IMR-90 (cell line): ENCODE measurements at places on chromosomes 7 and 10. TPM values are rescaled to one million over a fixed set of nuclear protein-coding genes. Genes with fewer than 3 reads are reported as not detected.

GRCh38 chr10:113732966-113733365 lies 18.5 kb upstream of the PLEKHS1 start:
- no peak for DNase-seq

DNA sequence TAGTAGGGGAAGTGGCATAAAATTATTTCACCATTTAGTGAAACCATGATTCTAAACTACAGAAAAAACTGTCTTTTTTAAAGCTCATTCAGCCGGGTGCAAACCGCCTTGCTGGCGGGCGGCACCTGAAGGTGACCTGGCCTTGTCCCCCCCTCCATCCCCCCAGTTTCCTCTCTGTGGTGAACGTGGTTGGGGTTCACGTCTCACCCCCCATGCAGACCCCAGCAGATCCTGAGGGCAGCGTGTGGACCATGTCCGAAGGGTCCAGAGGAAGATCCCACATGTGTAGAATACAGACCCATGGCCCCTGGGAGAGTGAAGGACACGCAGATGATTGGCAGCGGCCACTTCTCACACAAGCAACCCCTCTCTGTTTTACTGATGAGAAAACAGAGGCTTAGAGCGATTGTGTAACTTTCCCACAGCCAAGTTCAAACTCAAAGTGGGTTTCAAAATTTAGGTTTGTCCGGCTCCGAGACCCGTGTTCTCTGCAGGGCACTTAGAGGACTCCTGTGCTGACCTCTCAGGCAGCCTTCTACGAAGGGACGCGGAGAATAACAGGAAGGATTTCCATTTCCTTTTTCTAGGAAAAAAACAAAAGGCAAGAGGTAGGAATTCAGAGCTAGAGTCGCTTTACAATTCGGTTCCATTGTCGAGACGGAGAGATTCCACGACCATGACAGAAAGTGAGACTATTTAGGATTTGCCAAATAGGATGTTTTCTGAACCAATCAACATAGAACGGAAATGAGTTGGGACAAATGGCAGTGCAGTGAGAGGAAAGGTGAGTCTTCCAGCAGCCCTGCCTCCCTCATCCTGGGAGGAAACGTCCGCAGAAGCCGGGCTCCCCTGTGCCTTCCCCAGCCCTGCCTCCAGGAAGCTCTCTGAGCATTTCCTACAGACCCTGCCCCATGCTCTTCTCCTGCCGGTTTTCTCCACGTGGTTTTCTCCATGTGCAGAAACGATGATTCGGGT lies 67.6 kb upstream of the PITRM1 start:
- DNase-seq: no peak

DNA sequence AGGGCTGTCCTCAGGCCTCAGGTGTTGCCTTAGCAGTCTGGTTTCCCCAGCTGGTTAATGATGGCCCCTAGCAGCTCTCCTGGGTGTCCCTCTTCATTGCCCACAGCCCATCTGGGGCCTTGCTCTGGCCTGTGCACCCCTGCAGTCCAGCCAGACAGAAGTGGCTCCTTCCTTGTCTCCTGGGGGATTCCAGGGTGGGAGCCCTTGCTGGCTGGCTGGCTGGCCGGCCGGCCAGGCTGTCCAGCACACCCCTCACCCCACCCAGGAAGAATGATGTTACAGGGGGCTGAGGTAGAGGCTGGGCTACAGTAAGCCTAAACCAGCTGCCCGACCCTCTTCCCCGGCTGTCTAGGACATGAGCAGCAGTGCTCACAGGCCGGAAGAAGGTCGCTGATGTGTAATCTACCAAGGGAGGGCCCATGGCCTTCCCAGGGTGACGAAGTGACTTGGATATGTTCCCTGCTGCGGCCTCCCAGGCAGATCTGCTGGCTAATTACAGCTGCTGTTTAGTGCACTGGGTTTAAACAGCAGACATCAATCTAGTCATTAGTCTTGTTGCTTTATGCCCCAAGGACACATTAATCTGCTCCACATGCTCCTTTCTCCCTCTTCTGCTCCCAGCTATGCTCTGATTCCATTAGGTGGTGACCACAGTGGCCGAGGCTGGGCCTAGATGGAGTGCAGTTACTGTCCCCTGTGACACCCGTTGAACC lies 53.8 kb upstream of the LRRC4 start:
- DNase-seq: peak; percentile 77

GRCh38 chr10:91422915-91423314 lies 12.8 kb downstream of the HECTD2 start:
- DNase-seq: no peak

- peak; percentile 71 for DNase-seq
These were observed 5.8 kb downstream of the COMTD1 start for GRCh38 chr10:75229971-75230370.

- no peak for DNase-seq
These were observed 6.1 kb downstream of the EPHB6 start for GRCh38 chr7:142860968-142861367.

DNA sequence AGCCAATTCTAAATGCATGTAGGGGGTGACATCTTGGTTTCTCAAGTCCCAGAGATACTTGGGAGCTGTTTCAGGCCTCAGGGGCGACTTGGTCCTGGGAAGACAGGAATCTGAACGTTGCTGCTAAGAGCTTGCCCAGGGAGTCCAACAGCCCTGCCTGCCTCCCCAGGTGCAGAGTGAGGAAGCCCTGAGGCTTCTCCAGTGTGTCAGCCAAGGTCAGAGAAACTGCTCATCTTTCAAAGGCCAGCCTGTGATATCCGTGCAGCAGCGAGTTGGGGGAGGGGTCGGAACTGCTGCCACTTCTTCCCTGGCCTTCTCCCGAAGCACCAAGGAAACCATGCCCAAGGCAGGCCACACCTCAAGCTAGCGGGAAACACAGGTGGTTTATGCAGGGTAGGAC lies 9.7 kb downstream of the GDF2 start:
- no peak for DNase-seq

- DNase-seq: no peak
These were observed 531.3 kb downstream of the ATRNL1 start for GRCh38 chr10:115624448-115624847.

DNA sequence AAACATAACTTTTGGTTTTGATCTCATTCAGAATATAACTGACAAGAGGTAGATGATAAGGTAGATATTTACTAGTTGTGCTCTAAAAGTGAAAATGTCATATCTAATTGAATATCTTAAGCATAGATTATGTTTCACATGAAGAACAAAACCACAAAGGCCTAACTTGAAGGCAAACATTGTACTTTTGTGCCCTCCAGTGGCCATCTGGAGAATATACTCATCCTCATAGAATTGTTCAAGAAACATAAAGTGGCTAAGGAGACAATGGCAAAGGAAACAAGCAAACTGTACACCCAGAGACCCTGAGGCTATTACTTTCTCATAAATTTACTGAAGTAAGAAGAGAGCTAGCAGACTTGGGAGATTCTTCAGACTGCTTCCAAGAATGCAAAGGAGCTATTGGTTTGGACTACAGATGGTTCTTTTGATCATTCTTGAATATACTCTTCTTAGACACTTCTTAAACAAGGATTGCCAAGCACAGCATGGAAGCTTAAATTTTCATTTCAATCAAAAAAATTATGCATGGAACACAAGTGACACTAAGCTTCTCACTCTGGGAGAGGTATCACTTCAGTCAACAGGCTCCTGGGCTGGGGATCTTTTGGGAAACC lies 98.2 kb upstream of the DKK1 start:
- DNase-seq: peak; percentile 81

DNA sequence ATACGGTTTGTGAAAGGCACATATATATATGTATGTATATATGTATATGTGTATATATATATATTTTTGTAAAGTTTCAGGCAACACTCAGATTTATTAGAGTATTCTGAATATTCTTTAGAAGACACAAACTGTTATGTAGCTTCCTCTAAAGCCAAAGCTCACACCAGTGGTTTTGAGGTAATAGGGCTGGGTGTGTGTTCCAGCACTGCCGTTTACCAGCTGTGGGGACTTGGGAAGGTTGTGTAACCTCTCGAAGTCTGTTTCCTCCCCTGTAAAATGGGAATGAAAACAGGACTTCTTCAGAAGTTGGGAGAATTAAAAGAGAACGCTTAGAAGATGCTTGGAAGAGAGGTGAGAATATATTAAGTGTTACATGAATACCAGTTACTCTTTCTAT lies 94.8 kb downstream of the PRPF18 start:
- DNase-seq: no peak

DNA sequence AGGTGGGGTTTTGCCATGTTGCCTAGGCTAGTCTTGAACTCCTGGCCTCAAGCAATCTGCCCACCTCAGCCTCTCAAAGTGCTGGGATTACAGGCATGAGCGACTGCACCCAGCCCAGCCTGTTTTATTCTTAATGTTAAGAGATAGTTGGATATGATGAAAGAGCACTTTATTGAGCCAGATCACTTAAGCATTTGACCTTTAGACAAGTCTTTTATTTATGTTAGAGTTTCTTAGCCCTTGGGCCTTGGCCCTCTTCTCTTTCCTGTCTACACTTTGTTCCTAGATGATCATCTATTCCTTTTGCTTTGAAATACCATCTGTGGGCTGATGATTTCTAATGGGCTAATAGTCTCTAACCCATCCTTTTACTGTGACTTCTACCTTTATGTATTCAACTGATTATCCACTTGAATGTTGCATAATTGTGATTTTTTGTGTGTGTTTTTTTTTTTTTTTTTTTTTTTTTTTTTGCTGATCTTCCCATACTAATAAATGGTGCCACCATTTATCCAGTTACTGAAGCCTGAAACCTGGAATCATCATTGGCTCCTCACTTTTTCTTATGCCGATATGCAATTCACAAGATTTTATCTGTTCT lies 34.8 kb downstream of the BTRC start:
- no peak for DNase-seq

DNA sequence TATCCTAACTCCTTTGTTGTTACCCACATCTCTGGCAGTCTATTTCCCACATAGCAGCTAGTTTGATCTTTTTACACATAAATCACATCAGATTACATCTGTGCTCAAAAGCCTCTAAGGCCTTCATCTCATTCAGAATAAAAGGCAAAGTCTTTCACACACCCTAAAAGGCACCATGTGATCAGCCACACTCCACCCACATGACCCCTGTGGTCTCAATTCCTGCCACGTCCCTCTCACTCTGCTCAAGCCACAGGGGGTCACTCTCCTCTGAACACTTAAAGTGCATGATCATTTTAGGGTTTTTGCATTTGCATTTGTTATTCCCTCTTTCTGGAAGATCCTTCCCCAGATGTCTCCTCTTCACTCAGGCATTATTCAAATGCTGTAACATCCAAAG lies 30.8 kb downstream of the ELAPOR2 start:
- no peak for DNase-seq

- DNase-seq: peak; percentile 97
These were observed 70.5 kb downstream of the ZMIZ1 start for GRCh38 chr10:79139124-79139835.

DNA sequence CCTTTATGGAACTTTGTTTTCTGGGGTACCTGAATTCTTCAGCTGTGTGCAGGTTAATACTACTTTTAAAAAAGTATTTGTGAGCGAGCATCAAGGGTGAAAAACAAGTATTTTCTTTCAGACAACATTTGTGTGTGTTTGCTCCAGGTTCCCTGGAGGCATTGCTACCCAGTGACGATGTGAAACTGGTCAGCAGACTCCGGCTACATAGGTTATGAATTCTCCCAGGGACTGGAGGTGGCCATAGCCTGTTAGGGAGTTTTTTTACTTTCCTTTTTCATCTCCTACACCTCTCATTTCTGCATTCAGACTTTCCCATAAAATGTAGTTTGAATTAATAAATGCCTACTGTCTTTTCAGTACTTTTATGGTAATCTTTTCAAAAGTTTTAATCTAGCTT lies 7.6 kb downstream of the AKR1D1 start:
- no peak for DNase-seq

The PITX3 gene
- not detected in 2 replicates for polyA plus RNA-seq

The C10orf90 gene
- polyA plus RNA-seq: 0.05 TPM in 1 of 2 replicates, not detected in the other

The MMD2 gene
- polyA plus RNA-seq: not detected in 2 replicates

The IQCE gene
- polyA plus RNA-seq: 6.3 and 8.1 TPM in 2 replicates

The VPS37D gene
- polyA plus RNA-seq: 3.1 and 4.8 TPM in 2 replicates

The THNSL1 gene
- polyA plus RNA-seq: 0.92 and 1.3 TPM in 2 replicates

The EIF5AL1 gene
- polyA plus RNA-seq: 0.59 and 1.4 TPM in 2 replicates

The CPA5 gene
- polyA plus RNA-seq: 0.53 and 0.86 TPM in 2 replicates

The ADIRF gene
- polyA plus RNA-seq: 7.2 and 12.4 TPM in 2 replicates
